Left lung (tissue), 14 donors: ENCODE measurements at places on chromosomes 2 and 18. TPM values are rescaled to one million over a fixed set of nuclear protein-coding genes. Genes with fewer than 3 reads are reported as not detected.
A peak's percentile ranks its signal among the peaks of the same experiment; 100 is the strongest.

GRCh38 chr2:196131949-196132925, 39.1 kb downstream of the STK17B start:
- no peak overlapping the region for H3K4me3 ChIP-seq
- H3K4me1 ChIP-seq, result no peaks in the 10 kb centered on the region
- H3K27me3 ChIP-seq, result no peaks in the 10 kb centered on the region
- H3K36me3 ChIP-seq, result no peaks in the 10 kb centered on the region

DNA sequence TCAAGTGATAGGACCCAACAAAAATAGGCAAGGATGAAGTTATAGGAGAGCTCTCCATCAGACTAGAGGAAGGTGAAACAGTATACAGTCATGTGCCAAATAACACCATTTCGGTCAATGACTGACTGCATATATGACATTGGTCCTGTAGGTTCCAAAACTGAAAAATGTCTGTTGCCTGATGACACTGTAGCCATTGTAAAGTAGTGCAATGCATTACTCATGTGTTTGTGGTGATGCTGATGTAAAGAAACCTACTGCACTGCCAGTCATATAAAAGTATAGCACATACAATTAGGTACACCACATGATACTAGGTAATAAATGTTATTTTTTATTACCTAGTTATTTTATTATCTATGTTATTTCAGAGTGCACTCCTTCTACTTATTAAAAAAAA, 147.9 kb downstream of the GREB1L start:
- H3K4me3 ChIP-seq, result no peak overlapping the region
- no peaks in the 10 kb centered on the region for H3K36me3 ChIP-seq
- no peaks in the 10 kb centered on the region for H3K4me1 ChIP-seq
- H3K27ac ChIP-seq, result no peak overlapping the region
- H3K27me3 ChIP-seq, result no peaks in the 10 kb centered on the region
- DNase-seq, result no peak

Gene IL18R1
- polyA plus RNA-seq, result 2.7 TPM

GRCh38 chr2:143229411-143229810, 100.2 kb downstream of the ARHGAP15 start:
- H3K27me3 ChIP-seq, result no peaks in the 10 kb centered on the region
- H3K4me1 ChIP-seq, result no peaks in the 10 kb centered on the region
- peaks cover 9% of the 10 kb centered on the region for H3K36me3 ChIP-seq

DNA sequence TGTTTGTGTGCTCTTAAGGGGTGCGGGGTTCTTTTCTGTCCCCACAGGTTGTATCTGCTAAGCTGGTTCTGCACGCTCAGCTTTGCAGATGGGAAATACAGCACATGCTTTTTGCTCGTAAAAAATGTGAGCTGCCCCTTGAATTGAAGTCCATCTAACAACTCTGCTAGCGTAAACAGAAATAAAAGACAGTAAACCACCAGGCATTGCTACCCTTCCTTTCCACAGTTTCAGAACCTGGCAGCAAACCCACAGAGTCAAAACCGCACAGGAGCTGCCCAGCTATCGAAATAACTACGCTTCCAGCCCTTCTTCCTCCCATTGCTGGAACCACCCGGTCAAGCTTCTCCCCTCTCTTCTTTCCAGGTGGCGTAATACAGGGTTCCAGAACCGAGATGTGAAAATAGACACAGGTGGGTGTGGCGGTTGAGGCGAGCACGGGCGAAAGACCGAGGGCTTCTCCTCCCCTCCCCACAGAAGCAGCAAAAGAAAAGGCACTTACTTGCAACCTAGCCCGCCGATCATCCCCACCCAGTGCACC, 479 bp downstream of the SCN9A start:
- H3K36me3 ChIP-seq, result no peaks in the 10 kb centered on the region
- no peaks in the 10 kb centered on the region for H3K27me3 ChIP-seq
- H3K27ac ChIP-seq, result peak overlapping the region; percentile 65
- peak; percentile 24 for DNase-seq
- H3K4me1 ChIP-seq, result peaks cover 11% of the 10 kb centered on the region

Gene NT5DC4
- not detected for polyA plus RNA-seq

- no peaks in the 10 kb centered on the region for H3K4me1 ChIP-seq
- no peak overlapping the region for H3K4me3 ChIP-seq
- no peaks in the 10 kb centered on the region for H3K27me3 ChIP-seq
Measured at GRCh38 chr2:129273266-129274037, 706.0 kb upstream of the RAB6C start.

- DNase-seq, result no peak
- H3K36me3 ChIP-seq, result no peaks in the 10 kb centered on the region
- no peak overlapping the region for H3K4me3 ChIP-seq
- peaks cover 13% of the 10 kb centered on the region for H3K4me1 ChIP-seq
- H3K27me3 ChIP-seq, result no peaks in the 10 kb centered on the region
- peak overlapping the region; percentile 52 for H3K27ac ChIP-seq
Measured at GRCh38 chr18:7945882-7946281, 378.8 kb downstream of the PTPRM start.

DNA sequence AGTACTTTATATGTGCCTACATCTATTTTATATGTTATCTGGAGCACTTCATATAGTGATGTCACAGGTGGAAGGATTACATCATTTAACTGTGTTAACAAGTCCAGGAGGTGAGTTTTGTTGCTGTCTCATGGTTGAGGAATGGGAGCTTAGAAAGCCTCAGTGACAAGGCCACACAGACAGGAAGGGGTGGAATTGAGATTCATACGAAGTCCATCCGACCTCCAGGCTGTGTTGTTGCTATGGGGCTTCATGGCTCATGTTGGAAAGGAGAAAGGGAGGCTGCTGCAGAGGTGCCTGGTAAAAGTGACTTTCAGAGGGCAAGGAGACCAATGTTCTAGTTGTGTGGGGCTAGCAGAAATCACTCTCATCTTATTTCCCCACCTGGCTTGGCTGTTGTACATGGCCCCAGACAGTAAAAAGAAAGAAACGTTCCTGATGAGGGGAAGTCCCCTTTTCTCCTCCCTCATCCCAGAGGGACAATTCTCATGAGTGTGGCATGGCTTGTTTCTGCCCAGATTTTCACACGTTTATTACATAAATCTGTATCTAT, 31.0 kb upstream of the GREB1 start:
- H3K4me1 ChIP-seq, result no peaks in the 10 kb centered on the region
- H3K27me3 ChIP-seq, result peaks cover 12% of the 10 kb centered on the region

- no peak overlapping the region for H3K4me3 ChIP-seq
- H3K4me1 ChIP-seq, result no peaks in the 10 kb centered on the region
- H3K36me3 ChIP-seq, result no peaks in the 10 kb centered on the region
- H3K27me3 ChIP-seq, result no peaks in the 10 kb centered on the region
Measured at GRCh38 chr2:38892819-38893218, 3.1 kb downstream of the ARHGEF33 start.

DNA sequence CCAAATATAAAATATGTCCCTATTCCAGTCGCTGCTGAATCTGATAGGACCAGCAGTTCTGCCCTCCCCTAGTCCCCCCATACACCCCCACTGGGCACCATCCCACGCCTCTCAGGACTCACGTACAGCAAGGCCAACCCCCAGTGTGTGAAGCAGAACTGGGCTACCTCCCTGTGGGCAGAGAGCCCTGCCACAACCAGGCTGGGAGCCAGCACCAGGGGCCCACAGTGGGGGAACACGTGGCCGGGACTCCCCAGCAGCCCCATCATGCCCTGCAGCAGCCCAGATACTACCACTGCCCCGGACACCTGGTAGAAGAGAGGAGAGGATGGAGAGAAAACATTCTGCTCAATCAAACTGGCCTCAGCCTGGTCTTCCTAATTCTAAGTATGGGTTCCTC, 1.3 kb downstream of the SLC23A3 start:
- no peaks in the 10 kb centered on the region for H3K27me3 ChIP-seq
- H3K4me1 ChIP-seq, result peaks cover 11% of the 10 kb centered on the region
- H3K27ac ChIP-seq, result no peak overlapping the region
- H3K4me3 ChIP-seq, result no peak overlapping the region
- DNase-seq, result no peak
- peaks cover 23% of the 10 kb centered on the region for H3K36me3 ChIP-seq

- no peaks in the 10 kb centered on the region for H3K27me3 ChIP-seq
- H3K36me3 ChIP-seq, result no peaks in the 10 kb centered on the region
- no peaks in the 10 kb centered on the region for H3K4me1 ChIP-seq
- H3K4me3 ChIP-seq, result peak overlapping the region; percentile 62
- peak; percentile 69 for DNase-seq
- H3K27ac ChIP-seq, result peak overlapping the region; percentile 98
Measured at GRCh38 chr2:84906900-84907714, 1.7 kb downstream of the TMSB10 start.

- no peak for DNase-seq
- no peaks in the 10 kb centered on the region for H3K36me3 ChIP-seq
- no peaks in the 10 kb centered on the region for H3K27me3 ChIP-seq
- H3K4me3 ChIP-seq, result no peak overlapping the region
- H3K27ac ChIP-seq, result no peak overlapping the region
Measured at GRCh38 chr2:241767464-241768250, 9.0 kb upstream of the GAL3ST2 start.

GRCh38 chr2:120684289-120685065, 51.2 kb upstream of the GLI2 start:
- H3K36me3 ChIP-seq, result no peaks in the 10 kb centered on the region
- peaks cover 29% of the 10 kb centered on the region for H3K27me3 ChIP-seq
- no peaks in the 10 kb centered on the region for H3K4me1 ChIP-seq
- H3K4me3 ChIP-seq, result no peak overlapping the region

DNA sequence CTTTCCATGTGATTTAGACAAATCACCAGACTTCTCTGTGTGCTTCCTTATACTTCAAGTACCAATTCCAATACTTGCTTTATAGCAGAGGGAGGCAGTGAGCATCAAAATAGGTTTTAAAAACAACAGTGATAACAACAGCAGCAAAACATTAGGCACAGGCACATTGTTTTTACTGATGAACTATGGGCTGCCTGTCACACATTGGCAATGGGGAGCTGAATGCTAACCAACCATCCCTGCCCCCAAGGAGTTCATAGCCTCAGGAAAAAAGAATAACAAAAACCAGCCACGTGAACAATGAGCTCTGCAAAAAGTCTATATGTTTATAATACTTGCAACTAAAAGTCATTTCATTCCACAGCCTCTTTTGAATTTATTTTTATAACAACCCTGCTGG, 287.9 kb upstream of the TRIB2 start:
- no peaks in the 10 kb centered on the region for H3K27me3 ChIP-seq
- no peaks in the 10 kb centered on the region for H3K36me3 ChIP-seq
- no peak for DNase-seq
- H3K27ac ChIP-seq, result no peak overlapping the region

Gene GNLY
- 2.3 TPM for polyA plus RNA-seq

- no peak overlapping the region for H3K27ac ChIP-seq
- no peak overlapping the region for H3K4me3 ChIP-seq
- no peaks in the 10 kb centered on the region for H3K36me3 ChIP-seq
- peaks cover 29% of the 10 kb centered on the region for H3K4me1 ChIP-seq
- no peaks in the 10 kb centered on the region for H3K27me3 ChIP-seq
- DNase-seq, result no peak
Measured at GRCh38 chr2:30448866-30449265, 1.8 kb downstream of the LCLAT1 start.

DNA sequence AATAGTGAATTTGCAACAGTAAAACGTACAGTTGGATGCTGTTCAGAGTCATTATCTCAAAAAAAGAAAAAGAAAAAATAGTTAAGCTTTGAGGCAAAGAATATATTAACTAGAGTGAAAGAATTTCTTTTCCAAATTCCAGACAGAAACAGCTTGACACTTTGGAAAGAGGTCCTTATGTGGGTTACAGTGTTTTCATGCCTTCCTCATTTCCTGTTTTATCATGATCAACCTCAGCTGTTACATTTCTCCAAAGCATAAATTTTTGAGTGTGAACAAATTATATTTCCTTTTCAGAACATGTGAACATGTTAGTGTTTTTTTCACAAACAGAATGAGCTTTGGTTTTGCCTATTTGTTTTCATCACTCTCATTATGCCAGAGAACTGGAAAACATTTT, 13.6 kb downstream of the FRZB start:
- no peak overlapping the region for H3K4me3 ChIP-seq
- no peaks in the 10 kb centered on the region for H3K36me3 ChIP-seq
- H3K27ac ChIP-seq, result no peak overlapping the region

DNA sequence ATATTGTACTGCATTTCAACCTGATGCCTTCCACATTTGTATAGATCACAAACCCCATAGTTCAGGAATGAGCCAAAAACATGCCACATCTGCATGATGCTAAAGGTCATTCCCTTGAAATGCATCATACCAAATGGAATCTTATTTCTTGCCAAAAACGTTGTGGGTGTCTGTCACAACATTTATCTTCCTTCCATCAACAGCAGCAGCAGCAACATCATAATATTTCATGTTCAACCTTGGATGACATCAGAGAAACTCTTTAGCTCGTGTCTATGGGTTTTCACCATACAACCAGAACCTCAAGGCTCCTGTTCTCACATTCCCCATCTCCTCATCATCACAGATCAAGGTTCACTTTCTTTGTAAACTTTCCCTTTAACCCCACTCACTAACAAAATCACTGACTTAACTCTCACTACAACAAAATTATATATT, 221.3 kb upstream of the CTAGE1 start:
- H3K4me3 ChIP-seq, result no peak overlapping the region
- no peaks in the 10 kb centered on the region for H3K4me1 ChIP-seq
- H3K27ac ChIP-seq, result no peak overlapping the region
- no peaks in the 10 kb centered on the region for H3K36me3 ChIP-seq
- no peak for DNase-seq

GRCh38 chr18:9890196-9890595, 4.4 kb downstream of the TXNDC2 start:
- H3K27me3 ChIP-seq, result no peaks in the 10 kb centered on the region
- no peaks in the 10 kb centered on the region for H3K4me1 ChIP-seq
- DNase-seq, result no peak
- H3K4me3 ChIP-seq, result no peak overlapping the region

DNA sequence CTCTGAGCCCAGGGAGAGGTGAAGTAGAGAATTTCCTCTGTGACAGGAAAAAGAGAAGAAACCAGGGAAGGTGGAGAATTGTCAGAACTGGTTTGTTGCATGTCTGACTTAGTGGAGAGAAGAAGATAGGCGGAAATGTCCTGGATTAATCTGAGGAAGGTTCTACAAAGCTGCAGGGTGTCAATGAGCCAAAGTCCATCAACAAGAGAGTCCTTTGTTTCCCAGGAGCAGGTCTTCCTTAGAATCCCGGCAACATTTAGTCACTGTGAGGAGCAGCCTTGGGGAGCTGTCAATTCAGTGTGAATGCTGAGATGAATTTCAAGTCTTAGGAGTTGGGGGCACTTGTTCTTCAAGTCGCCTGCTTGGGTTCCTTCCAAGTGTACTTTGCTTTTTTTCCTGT, 88.4 kb upstream of the CELF4 start:
- no peak for DNase-seq
- no peaks in the 10 kb centered on the region for H3K27me3 ChIP-seq
- H3K27ac ChIP-seq, result no peak overlapping the region
- H3K36me3 ChIP-seq, result no peaks in the 10 kb centered on the region
- H3K4me3 ChIP-seq, result no peak overlapping the region

Gene ST6GAL2
- polyA plus RNA-seq, result 5.0 TPM

GRCh38 chr2:85468704-85469349, 50.3 kb downstream of the SH2D6 start:
- H3K27me3 ChIP-seq, result no peaks in the 10 kb centered on the region
- no peak overlapping the region for H3K4me3 ChIP-seq
- no peaks in the 10 kb centered on the region for H3K36me3 ChIP-seq
- H3K4me1 ChIP-seq, result no peaks in the 10 kb centered on the region
- DNase-seq, result no peak

- H3K27me3 ChIP-seq, result peaks cover 84% of the 10 kb centered on the region
- peaks cover 11% of the 10 kb centered on the region for H3K4me1 ChIP-seq
- H3K36me3 ChIP-seq, result no peaks in the 10 kb centered on the region
- no peak for DNase-seq
- no peak overlapping the region for H3K4me3 ChIP-seq
- H3K27ac ChIP-seq, result no peak overlapping the region
Measured at GRCh38 chr18:72542984-72543356, 1.2 kb downstream of the CBLN2 start.
